ENCODE measurements at places on chromosomes 5 and 9.
A peak's percentile ranks its signal among the peaks of the same experiment; 100 is the strongest.

DNA sequence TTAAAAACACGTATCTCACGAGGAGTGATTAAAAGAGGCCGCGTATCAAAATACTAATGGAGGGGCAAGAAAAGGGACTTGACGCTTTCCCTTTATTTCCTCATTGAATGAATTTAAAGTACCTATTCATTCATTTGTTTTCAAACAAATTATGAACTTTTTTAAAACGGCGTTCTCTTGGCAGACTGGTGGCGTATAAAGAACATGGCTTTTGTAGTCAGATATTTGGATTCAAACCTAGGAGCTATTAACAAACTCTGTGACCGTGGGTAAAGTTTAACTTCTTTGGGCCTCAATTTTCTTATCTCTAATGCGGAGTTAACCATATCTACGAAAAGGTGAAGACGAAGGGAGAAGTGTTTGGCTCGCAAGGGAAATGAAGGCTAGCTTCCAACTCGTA, 876 bp downstream of the CAAP1 start:
- no peak for DNase-seq

DNA sequence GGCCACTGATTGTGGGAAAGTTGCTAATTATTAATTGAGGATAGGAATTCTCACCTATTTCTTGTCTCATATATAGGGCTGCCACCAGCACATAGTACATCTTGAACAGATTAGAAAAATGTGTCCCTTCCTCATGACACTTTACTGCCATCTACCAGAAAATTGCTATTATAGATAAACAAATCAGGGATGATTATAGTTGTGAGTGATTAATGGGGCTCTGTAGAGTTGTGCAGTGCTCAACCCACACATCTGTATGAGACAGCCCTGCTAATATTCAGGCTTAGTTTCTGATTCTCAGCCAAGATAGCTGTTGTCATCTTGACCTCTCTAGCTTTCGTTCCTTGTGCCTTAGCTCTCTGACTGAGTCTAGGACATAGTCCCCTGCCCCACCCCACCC, 373.3 kb downstream of the TLE4 start:
- DNase-seq, result peak; percentile 5

DNA sequence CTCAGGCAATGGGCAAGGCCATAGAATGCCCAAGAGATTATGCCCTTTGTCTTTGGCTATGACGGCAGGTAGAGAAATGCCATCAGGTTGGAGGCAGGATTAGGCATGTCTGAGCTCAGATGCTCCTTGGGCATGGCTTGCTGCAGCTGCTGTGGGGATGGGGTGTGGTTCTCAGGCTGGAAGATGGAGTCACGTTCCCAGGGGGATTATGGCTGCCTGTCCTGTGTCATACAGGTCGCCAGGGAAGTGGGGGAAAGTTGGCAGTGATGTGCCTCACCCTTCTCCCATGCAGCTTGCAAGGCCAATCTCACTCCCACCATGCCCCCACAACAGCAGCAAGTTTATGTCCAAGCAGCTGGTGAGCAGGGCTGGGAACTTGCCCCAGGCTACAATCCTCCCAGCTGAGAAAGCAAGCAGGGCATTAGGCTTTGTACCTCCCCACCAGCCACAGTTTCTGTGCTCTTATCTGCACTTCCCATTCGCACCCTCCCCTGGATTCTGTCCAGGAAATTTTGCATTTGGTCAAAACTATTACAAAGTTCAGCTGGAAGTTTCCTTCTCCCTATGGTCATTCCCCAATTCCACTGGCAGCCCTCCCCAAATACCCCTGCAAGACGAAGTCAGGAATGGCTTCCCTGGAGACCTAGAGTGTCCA, 1788.0 kb upstream of the NUDT12 start:
- no peak for DNase-seq

- DNase-seq, result no peak
These were observed 45.4 kb downstream of the CFAP95 start for GRCh38 chr9:69865986-69866385.

- peak; percentile 88 for DNase-seq
These were observed 469.5 kb downstream of the MAN2A1 start for GRCh38 chr5:110159202-110159601.

- no peak for DNase-seq
These were observed 87.5 kb downstream of the CAMK4 start for GRCh38 chr5:111311666-111312065.

- no peak for DNase-seq
These were observed 161.6 kb downstream of the C5orf15 start for GRCh38 chr5:133806847-133807246.

DNA sequence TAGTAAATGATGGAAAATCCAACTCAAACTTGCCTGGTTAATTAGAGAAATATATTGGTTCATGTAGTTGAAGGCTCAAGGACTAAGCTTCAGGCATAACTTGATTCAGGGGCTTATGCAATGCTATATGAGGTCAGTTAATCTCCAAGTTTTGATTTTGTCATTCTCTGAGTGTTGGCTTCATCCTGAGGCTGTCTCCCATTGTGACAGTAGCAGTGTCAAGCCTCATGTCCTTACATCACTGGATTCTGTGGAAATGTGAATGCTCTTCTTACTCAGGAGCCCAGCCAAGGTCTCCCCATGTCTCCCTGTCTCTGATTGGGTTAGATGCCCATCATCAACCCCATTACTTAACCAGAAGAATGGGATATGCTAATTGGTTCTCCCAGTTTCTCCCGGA, 44.4 kb upstream of the SNX2 start:
- DNase-seq, result no peak

DNA sequence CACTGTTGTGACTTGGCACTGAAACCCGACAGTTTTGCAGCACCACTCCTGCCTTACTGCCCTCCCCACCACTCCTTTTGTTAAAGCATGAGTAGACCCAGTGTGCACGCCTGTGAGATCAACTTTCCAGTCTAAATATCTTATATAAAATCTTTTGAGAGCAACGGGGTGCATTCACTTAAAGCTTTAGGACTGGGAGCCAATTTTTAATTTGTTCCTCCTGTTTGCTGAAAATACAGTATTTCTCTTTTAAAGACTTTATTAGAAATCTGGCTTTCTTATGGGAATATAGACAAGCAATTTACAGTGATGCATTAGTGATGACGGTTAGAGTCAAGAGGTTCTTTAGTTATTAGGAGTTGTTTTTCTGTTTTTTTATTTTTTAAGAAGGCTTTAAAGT, 397.5 kb downstream of the TMEM167A start:
- no peak for DNase-seq

GRCh38 chr9:29118555-29118954, 1545.3 kb upstream of the C9orf72 start:
- no peak for DNase-seq

DNA sequence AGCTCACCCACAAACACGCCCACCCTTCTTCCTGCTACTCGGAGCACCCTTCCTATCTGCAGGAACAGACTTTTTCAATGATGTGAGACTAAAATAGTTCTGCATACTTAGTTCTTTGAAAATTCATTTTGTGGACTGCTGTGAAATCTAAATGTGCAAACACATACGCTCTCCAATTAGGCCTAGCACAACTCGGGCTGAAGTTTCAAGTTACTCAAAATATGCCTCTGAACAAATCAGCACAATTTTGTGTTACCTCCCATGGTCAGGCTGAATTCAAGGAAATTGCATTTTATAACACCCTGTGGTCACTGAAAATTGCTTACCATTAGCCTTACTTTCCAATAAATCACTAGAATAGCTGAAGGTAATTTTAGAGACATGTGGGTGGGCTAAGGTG, 323.8 kb upstream of the ADCY2 start:
- DNase-seq, result no peak

DNA sequence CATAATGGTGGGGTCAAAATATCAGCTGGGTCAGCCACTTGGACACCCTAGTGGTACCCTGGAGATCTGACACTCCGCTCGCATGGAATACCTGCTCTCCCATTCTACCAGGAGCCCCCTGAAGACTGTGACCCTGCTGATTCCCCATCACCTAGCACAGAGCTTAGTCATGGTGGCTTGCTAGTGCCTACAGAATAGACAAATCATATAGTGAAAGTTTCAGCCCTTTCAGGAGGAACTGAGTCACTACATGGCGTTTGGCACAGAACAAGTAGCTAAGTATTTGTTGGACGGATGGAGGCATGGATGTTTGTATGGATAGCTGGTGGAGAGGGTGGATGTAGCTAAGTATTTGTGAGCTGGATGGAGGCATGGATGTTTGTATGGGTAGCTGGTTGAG, 65.3 kb downstream of the LMX1B start:
- no peak for DNase-seq

DNA sequence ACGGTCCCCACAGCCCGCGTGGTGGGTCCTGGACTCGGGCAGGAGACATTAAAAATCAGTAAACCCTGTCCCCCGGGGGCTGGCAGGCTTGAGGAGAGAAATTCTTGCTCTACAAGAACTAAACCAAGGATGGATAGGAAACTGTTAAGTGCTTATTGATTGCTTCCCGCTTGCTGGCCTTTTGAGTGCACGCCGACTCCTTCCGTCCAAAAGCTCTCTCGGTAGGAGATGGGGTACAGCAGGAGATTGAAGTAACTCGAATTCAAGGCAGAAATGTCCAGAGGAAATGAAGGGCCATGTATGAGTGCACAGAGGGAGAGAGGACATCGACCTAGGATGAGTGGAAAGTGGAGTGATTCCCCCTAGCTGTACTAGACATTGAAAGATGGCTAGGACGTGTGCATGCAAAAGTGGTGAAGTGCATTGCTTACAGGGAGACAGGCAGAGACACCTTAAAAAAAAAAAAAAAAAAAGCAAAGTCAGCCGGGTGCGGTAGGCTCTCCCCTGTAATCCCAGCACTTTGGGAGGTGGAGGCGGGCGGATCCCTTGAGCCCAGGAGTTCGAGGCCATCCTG, 923 bp downstream of the RECK start:
- no peak for DNase-seq

- no peak for DNase-seq
These were observed 15.9 kb downstream of the RNF44 start for GRCh38 chr5:176521286-176521685.

- DNase-seq, result peak; percentile 35
These were observed 242.1 kb downstream of the ZNF608 start for GRCh38 chr5:124504081-124504916.

DNA sequence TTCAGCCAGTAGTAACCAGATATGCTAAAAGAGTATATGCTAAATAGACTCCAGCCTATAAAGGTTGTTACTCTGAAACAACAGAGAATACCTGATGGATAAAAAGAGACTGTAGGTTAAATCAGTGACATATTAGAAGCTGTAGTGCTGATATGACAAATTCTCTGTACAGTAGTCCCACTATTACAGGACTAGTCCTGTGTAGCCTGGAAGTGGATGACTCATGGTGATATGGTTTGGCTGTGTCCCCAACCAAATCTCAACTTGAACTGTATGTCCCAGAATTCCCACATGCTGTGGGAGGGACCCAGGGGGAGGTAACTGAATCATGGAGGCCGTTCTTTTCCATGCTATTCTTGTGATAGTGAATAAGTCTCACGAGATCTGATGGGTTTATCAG, 276.2 kb upstream of the POU5F2 start:
- peak; percentile 25 for DNase-seq

GRCh38 chr5:111132076-111132475, 39.9 kb downstream of the WDR36 start:
- peak; percentile 4 for DNase-seq

DNA sequence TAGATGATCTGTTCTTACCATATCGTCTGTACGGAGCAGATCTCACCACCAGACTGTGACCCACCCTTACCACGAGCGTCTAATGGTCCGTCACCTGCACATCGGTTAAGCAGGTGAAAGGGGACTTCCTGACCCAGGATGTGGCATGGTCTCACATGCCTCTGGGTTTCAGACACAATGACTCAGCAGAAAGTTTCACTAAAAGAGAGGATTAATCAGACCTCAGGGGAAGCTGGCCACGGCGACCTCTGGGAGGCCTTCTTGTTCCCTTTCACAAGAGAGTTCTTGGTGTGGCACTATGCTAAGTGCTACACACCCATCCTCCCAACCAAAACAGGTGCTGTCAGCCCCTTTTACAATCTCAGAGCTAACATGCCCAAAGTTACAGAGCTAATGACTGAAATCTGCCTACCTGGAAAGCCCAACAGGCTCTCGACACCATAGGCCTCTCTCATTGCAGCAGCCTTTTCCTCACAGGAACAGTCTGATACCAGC, 41.6 kb downstream of the ADAMTS12 start:
- DNase-seq, result peak; percentile 38

DNA sequence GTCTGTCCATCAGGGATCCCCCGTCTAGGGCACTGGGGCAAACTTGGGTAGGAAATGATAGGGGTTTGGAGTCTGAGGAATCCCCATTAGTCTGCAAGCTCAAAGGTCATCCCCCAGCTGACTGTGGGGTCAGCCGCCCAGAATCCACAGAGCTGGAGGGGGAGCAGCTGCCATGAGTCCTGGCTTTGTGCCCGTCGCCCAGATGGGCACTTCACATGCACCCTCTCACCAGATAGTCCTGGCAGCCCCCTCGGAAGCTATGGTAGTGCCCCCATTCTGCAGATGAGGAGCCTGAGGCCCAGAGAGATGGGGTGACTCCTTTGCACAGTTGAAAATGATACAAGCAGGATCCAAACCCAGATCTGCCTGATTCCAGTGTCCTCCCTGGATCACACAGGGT, 35.7 kb upstream of the RPL26L1 start:
- no peak for DNase-seq

GRCh38 chr5:157540707-157541446, 34.7 kb downstream of the ADAM19 start:
- DNase-seq, result no peak

- peak; percentile 66 for DNase-seq
These were observed 232.9 kb downstream of the NFIB start for GRCh38 chr9:14080959-14081542.

DNA sequence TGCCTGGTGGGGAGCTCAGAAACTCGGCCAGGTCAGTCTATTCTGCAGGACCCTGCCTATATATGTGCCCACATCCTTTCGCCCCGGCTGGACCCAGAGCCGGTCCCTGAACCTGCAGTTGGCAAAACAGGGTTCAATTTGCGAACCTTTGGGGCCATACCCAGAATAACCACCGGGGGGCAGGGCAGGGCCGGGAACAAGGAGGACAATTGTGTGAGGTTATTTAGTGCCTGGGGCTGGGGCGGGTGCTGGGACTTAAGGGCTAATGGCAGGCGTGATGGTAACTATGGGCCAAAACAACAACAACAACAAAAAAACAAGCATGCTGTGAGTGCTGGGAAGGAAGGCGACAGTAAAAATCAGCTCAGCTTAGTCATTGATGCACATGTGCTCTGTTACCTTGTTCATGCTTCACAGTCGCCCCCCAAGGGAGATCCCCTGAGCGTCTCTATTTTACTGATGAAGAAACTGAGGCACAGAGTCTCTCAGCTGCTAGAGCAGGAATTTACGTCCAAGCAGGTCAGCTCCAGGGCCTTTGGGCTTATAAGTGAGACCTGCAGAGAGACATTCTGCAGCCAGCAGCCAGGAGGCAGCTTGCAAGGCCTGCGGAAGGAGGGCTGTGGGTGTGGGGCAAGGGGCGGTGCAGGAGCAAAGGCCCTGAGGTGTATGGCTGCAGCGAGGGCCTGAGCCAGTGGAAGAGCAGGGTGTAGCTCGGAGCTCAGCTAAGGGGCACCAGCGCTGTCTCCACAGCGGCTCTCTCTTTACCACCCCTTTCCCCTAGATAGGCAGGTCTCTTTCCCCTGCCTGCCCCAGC, 106.0 kb downstream of the PHF2 start:
- peak; percentile 39 for DNase-seq

- no peak for DNase-seq
These were observed 45.6 kb upstream of the SPTLC1 start for GRCh38 chr9:92160786-92161185.

GRCh38 chr5:52875827-52876226, 88.1 kb downstream of the ITGA1 start:
- DNase-seq, result no peak
